ENCODE measurements at places on chromosomes 3 and 15.
A peak's percentile ranks its signal among the peaks of the same experiment; 100 is the strongest.

GRCh38 chr3:197960694-197961581, 921 bp downstream of the LMLN start:
- DNase-seq, result no peak

DNA sequence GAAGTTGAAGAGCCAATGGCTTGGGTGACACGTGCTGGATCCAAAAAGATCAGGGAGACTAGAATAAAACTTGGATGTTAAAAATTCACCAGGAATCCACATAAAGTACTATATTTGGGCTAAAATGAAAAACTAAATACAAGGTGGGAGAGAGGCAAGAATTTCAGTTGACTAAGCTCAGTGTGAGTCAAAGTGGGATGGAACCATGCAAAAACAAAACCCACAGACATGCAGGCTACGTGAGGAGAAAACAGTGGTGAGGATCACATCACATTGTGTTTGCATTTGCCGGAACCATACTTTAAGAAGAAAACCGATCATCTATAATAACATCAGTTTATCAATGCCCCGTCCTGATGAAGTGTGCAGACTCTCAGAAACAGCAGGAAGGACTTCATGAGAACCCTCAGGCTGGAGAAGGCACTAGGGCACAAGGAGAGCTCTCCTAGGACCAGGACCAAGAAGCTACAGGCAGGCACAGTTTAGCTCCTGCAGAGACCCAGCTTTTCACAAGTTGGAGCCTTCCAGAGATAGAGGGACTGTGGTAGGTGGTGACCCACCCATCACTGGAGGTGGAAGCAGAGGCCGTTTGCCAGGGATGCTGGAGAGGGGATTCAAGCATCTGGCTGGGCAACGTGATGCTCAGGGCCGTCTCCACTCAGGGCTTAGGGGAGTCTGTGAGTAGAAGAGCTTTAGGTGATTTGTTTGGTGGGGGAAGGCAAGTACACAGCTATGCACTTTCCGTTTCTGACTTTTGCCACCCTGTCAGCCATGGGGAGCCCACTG, 29.0 kb upstream of the NR2E3 start:
- DNase-seq, result no peak

DNA sequence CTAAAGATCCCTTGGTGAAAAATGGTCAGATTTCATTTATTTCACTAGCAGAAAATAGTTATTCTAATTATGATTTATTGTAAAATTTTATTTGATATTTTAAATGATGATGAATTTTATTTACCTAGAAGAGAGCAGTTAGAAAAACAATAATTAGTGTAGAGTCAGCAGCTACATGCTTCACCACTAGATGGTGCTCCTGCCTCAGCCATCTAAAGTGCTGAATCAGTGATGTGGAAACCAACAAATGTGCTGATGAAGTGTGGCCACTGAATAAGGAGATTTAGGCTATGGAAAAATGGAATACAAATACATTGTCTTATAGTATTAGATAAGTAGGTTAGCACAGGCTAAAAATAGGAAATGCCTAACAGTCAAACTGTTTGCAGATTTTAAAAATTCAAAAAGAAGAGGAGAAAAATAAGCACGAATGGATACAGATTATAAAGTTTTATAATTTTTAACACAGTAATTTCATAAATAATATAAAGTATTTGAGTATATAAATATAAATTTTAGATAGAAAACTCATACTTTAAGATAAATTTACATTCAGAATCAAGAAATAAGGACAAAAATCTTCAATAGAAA, 109.8 kb downstream of the PPP2R3A start:
- DNase-seq, result peak; percentile 56

DNA sequence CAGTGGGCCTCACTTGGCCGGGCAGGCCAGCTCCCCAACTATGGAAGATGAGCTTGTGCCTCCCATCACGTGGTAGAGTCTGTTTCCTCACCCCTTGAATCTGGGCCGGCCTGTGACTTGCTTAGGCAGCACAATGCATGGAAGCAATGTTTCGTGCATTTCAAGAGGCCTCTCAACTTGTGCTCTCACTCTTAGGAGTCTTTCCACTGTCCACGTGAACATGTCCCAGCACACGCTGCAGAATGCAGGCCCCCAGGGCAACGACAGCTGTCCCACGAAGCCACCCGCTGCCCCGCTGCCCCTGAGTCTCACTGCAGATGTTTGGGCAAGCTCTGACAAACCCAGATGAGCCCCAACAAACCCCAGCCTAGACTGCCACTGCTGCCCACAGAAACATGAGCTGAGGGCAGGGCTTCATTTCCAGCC, 27.2 kb upstream of the SLC41A3 start:
- no peak for DNase-seq

GRCh38 chr3:26108846-26109489, 319.1 kb downstream of the OXSM start:
- DNase-seq, result no peak

DNA sequence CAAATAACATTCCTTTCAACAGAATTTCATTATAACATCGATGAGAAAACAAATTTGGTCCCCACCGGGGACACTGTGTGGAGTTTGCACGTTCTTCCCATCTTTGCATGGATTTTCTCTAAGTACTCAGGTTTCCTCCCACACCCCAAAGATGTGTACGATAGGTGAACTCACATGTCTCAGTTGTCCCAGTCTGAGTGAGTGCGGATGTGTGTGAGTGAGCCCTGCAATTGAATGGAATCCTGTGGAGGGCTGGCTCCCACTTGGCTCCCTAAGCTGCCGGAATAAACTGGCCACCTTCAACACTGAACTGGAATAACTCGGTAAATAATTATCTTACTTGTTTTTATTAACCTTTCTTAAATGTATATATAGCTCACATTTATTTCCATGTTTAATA, 77.0 kb downstream of the TRANK1 start:
- no peak for DNase-seq
